ENCODE measurements at places on chromosomes 6 and 20.

- peak; percentile 69 for DNase-seq
Observed at GRCh38 chr6:27684264-27685211, 211.6 kb upstream of the ZNF184 start.

- DNase-seq = no peak
Observed at GRCh38 chr20:33359399-33360261, 41.7 kb downstream of the CDK5RAP1 start.

DNA sequence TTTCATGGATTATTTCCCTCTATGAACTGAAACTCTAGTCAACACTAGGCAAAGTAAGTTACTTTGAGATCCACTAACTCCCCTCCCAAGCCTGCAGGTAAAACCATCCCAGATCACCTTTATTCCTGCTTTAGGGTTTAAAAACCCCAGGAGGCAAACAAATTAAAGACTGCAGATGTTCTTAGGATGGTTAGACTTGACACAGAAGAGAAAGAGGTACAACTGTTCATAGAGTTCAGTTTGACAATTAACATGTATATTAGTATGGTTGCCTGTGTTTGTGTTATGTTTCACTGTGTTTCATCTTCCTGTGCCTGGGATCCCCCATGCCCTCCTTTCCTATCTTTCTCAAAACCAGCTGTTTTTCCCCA, 53.5 kb downstream of the RREB1 start:
- DNase-seq = no peak

GRCh38 chr6:16648003-16648402, 113.3 kb downstream of the ATXN1 start:
- no peak for DNase-seq

DNA sequence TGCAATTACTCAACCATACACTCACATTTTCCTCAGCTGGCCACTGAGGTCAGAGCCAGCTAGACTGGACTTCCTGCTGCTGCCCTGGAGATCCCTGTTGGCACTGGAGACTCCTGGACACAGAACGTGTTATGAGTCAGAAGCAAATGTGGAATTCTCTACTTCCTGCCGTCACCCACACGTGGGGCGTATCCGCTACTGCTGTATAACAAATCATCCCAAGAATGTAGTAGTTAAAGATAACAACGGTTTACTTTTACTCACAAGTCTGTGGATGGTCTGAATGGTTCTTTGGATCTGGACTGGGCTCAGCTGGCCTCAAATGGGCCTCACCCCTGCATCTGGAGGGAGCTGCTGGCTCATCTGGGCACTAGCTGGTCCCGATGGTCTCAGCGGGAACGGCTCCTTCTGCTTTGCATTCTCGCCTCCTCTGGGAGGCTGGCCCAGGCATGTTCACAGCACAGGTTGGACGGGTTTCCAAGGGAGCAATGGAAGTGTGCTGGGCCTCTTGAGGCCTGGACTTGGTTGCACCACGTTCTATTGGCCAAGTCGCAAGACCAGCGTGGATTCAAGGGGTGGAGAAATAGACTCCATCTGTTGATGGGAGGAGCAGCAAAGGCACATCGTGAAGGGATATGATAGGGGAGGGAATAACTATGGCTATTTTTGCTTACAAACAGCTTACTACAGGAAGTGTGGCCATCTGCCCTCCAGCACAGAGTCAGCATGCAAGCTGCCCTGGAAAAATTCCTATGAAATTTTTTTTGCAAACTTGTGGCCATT, 118.5 kb downstream of the SNX5 start:
- DNase-seq = no peak

- DNase-seq = no peak
Observed at GRCh38 chr6:158158123-158158522, 9.9 kb downstream of the SERAC1 start.

DNA sequence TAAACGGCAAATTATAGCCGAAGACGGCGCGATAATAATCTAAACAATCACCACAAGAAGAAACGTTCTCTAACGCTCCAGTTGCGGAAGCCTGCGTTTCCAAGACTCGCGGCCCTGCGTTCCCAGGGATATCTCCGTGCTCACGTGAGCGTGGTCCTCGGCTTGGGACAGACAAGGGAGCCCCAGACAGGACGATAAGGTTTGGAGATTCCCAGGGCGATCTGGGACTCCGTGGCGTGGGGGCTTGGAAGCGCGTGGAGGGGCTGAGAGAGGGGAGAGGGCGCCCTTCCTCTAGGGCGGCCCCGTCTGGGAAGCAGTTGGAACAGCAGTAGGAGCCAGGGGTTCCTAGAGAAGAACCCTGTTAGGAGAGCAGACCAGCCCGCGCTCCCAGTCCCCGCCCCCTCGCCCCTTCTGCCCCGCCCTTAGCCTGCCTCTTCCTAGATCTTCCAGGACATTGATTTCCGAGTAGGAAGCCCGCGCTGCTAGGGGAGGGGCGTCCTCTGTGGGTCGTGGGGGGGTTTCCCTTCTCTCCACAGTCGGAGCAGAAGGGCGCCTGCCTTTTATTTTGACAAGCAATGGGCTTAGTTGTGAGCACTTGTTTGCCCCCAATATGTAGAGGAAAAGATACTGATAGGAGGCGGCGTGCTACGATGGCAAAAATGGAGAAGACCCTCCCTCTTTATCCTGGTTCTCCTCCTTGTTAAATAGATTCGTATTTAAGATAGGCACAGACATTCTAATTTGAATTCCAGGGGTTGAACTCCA, 10.6 kb downstream of the NRN1 start:
- peak; percentile 46 for DNase-seq

GRCh38 chr6:148816117-148816516, 69.3 kb downstream of the UST start:
- DNase-seq = no peak

- DNase-seq = no peak
Observed at GRCh38 chr6:138600726-138601125, 101.4 kb upstream of the NHSL1 start.

DNA sequence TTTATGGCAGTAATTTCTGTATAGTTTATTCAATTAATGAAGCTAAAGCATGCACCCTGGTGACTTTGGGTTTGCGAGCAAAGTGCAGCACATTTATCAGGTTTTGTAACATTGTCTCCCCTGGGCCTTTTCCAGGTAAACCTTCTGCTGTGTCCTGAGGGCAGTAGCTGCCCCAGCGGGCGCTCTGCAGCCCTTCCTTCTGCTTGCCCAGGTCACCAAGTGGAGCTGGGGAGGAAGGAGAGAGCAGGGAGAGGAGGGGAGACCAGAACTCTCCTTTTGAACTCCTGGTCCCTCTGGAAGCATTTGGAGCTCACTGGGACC, 145.6 kb downstream of the DLL1 start:
- no peak for DNase-seq

GRCh38 chr20:49029203-49029602, 16.9 kb upstream of the CSE1L start:
- no peak for DNase-seq

GRCh38 chr20:373171-373890, 7.2 kb upstream of the TRIB3 start:
- no peak for DNase-seq

DNA sequence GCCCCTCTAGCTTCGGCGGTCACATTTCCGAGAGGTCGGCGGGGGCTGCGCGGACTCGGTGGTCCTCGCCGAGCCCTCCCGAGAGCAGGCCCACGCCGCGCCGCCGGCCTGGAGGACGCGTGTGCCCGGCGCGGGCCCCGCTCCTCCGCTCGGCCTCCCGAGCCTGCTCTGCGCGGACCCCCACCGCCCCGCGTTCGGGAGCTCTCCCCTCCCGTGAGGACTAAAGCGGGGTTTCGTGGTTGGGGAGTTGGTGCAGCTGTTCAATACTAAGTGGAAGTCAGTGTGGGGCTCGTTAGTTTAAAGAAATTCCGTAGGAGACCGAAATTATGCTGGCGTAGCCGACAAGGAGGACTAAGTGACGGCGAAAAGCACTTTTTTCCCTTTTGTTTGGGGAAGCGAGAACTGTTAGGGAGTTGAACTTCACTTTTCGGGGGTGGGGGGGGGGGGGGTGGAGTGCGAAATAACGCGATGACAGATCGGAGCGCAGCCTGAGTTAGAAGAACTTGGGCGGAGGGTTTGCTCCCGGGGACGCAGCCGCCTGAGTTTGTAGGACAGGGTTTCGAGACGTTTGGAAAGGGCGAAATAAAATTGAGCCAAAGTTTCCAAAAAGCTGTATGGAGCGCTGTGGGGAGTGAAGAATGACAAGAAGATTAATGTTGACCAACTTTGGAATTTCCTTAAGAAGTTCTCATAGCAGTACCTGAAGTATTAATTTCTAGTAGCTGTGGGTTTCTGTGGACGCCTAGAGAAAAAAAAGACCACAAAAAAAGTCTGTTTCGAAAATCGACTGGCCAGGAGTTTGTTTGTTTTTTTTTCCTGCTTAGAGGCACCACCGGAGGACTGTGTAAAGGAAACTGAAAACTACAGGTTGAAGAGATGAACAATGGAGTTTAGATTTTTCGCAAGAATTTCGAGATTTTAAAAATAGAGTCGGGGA, 1.4 kb downstream of the QKI start:
- DNase-seq = peak; percentile 81

DNA sequence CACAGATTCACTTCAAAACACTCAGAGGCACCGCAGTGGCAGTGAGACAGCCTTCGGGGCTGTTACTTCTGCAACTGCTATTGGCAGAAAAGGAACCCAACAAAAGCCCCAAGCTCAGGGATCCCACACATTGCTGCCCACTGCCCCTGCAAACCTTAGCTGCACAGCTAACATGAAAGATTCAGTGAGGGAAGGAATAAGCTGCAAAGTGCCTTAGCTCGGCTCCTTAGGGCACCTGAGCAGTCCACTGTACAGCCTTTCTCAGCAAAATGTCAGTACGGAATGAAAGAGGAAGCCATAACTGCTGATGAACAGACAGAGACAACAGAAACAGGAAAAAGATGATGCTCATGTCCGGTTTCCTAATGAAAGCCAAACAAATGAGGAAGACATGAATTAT, 179.7 kb upstream of the SHLD1 start:
- peak; percentile 53 for DNase-seq

- DNase-seq = no peak
Observed at GRCh38 chr6:155066361-155066760, 71.2 kb downstream of the TIAM2 start.

- DNase-seq = peak; percentile 60
Observed at GRCh38 chr6:3750317-3751076, 1.0 kb downstream of the PXDC1 start.

GRCh38 chr6:129183681-129184301, 300.9 kb downstream of the LAMA2 start:
- DNase-seq = no peak

GRCh38 chr20:23097636-23098580, 11.8 kb upstream of the CD93 start:
- no peak for DNase-seq
